T-helper 1 cell (primary cell): ENCODE measurements at places on chromosomes 7 and 10.
A peak's percentile ranks its signal among the peaks of the same experiment; 100 is the strongest.

DNA sequence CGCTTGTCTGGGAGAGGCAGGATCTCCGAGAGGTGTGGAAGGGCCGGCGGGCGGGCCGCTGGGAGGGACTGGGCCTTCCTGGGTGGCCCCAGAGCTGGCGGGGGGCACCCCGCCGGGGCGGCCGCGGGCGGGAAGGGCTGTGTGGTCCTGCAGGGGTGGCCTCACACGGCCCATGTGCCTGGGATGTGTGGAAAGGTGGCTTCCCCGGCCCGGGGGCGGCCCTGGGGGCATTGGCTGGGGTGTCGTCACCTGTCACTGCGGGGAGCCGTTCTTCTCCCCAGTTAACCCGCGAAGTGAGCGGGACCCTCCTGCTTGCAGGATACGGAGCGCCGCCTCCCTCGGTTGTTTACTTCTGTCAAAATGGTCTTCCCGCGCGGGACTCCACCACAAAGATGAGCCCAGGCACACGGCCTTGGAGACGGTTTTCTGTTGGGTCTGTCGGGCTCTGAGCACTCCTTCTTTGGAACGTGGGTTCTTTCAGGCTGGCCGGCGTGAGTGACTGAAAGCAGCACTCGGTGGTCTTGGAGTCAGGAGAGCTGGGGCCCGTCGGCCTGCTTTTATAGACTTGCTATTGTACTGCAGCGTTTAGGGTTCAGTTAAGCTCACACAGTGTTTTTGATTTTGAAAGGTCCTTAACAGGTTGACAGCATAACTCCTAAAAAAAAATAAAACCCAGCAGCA, 700 bp downstream of the SMC3 start:
- peak; percentile 46 for DNase-seq

DNA sequence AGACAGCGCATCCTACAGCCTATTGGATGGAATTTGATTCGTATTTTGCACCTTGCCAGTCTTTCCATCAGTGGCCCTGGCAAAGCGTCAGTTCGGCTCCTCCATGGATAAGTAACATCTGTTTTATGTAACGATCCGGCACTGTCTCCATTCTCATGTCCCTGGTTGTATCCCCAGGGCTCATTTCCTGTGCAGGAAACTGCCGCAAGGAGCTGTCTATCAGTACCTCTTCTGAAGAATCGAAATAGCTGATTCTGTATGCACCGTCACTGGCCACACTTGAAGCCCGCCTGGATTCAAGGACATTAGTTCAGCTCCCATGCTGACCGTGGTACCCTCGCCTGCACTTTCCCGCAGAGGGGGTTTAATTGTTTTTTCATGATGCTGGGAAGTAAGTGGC, 53.1 kb upstream of the NPS start:
- no peak for DNase-seq

DNA sequence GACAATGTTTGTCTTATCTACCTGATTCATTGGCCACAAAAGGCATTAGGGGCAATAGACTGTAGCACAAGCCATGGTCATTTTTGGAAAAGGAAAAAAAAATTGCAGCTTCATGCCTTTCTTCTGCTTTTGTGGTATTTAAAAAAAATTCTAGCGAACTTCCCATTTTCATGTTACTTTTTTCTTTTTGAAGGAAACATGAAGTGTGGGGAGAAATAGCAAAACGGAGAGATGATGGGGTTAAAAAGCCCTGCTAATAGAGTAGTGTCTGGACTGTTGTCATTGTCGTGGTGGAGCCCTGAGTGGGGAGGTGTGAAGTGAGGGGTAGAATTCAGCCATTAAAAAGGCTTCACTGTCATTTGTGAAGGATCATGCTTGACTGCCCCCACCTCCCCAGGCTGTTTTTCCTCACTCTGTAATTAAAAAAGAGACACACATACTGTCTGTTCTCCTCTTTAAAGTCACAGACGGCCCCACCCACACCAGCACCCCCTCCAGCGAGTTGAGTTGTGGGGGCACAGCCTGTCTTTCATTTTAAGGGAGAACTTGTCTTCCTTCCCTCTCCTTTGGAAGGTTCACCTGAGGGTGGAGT, 272.4 kb downstream of the CREB5 start:
- DNase-seq: no peak

DNA sequence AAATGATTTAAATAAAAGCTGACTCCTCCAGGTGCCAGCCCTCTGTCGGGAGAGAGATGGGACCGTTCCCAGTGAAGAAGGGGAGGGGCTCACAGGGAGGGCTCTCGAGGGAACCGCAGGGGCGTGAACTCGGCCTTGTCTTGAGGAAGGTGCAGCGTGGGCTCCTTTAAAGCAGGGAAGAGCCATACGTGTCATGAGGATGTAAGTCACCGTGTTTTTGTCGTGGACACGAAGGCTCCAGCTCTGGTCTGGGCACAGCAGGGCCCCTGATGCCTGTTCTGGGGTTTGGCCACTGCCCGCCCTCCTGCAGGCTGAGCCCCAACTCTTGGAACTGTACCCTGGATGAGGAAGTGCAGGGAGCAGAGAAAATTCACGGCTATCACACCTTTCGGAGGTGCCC, 45.0 kb downstream of the JAKMIP3 start:
- DNase-seq: no peak

DNA sequence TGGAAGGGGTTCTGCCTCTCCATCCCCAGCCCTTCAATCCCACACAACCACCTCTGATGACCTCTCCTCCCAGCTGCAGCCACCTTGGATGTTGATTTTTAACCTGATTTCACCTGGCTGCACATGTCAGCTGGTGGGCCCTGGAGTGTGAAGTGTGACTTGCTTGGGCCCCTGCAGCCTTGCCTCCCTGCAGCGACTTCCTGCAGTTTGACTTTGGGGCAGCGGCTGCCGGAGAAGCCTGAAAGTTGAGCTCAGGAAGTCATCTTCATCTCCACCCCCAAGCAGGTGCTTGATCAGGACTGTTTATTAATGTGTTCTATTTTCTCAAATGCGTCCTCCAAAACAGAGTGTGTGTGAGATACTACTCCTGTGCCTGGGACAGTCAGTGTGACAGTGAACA, 675.2 kb upstream of the GALNT17 start:
- DNase-seq: no peak

- DNase-seq: no peak
These were observed 61.9 kb downstream of the TES start for GRCh38 chr7:116271963-116272886.

DNA sequence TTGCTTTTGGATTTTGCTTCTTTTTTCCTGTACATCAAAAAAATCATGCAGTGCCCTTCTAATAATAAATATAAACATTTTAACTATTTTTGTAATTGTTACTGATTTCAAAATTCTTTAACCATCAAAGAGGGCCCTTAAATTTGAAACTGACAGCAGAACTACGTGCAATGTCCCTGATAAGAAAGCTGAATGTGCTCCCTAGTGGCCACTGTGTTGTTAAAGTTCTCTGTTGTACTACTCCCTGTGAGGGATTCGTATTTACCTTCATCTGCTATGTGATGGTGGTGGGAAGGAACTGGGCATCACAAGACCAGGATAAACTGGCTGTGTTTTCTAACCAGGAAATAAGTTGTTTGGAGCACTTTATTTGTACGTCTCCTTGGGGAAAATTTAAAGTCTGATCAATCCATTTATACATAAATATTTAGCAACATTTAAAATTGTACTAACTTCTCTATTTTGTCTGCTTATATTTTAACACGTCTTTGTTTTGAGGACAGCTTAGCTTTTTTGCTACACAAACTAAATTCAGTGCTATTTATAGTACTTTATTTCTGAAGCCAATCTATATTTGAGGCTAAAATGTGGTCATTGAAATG, 322.4 kb downstream of the HGF start:
- DNase-seq: no peak

- no peak for DNase-seq
These were observed 669.4 kb downstream of the NRG3 start for GRCh38 chr10:82544377-82544776.

GRCh38 chr7:27088002-27088922, 7.5 kb downstream of the HOXA1 start:
- DNase-seq: no peak

DNA sequence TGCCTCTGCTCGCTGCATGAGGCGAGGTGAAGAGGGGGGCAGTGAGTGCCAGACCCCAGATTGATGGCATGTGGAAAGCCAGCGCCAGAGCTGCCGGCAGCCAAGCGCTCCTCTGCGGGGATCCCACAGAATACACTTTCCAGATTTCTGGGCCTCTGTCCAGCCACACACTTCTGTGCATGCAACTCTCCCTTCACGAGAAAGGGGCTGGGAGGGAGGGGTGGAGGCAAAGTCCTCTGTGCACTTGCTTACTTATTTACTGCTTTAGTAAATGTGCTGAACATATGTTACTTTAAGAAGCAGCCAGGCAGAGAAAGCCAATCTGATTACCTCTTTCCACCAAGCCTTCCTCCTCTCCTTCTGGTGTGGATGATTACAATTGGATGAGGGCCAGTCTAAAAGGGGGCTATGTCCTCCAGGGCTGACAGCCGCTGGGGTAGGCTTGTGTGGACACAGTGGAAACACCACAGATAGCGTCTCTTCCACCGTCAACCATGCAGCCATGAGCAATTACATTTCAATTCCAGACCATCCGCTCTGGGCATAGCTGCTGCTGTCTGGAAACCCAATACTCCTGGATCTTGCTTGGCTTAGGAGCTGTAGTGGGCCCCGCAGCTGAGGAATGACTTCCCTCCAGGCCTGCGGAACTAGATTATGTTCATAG, 322.8 kb upstream of the ANKRD30A start:
- DNase-seq: no peak

- DNase-seq: no peak
These were observed 25.5 kb upstream of the RBM33 start for GRCh38 chr7:155618708-155619633.

GRCh38 chr7:93226310-93226709, at the start of gene HEPACAM2:
HEPACAM2 (minus strand) TSS chr7:93226469.
- DNase-seq: no peak

- DNase-seq: no peak
These were observed 48.6 kb downstream of the EXOC4 start for GRCh38 chr7:133301444-133301843.

- no peak for DNase-seq
These were observed 1.9 kb upstream of the TMEM106B start for GRCh38 chr7:12209221-12209620.

- DNase-seq: no peak
These were observed 52.2 kb downstream of the FZD1 start for GRCh38 chr7:91316426-91316825.

DNA sequence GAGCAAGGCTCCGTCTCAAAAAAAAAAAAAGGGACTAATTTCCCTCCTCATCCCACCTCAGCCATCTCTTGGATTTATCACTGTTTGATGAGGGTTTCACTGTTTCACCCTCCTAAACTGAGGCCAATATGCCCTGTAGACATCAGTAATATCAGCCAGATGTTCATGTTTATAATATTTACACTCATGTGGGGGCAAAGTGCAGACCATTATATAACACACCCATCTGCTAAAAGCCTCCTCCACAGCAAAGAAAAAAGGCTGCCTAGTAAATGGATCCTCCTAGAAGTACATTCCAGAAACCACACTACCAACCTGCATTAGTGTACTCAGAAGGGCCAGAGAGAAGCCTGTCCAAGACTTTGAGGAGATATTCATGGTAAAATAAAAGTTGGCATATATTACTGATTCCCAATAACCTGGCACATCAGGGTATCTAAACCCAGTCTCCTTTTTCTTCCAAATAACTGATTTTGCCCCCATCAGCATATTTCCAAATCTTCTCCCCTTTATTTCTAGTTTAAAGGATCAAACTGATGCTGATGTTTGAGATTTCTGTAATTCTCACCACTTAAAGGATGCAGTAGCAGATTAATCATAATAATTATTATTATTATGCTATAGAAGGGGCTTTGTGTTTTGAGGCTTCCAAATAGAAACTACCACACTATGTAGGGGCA, 55.1 kb downstream of the LGI1 start:
- no peak for DNase-seq

GRCh38 chr10:93063144-93063976, 2.8 kb downstream of the CYP26C1 start:
- no peak for DNase-seq

- DNase-seq: no peak
These were observed 15.3 kb downstream of the SH3PXD2A start for GRCh38 chr10:103839872-103840739.

- DNase-seq: no peak
These were observed 16.2 kb upstream of the BLNK start for GRCh38 chr10:96287392-96288105.

GRCh38 chr7:100378114-100378755, 4.9 kb downstream of the PILRA start:
- no peak for DNase-seq

DNA sequence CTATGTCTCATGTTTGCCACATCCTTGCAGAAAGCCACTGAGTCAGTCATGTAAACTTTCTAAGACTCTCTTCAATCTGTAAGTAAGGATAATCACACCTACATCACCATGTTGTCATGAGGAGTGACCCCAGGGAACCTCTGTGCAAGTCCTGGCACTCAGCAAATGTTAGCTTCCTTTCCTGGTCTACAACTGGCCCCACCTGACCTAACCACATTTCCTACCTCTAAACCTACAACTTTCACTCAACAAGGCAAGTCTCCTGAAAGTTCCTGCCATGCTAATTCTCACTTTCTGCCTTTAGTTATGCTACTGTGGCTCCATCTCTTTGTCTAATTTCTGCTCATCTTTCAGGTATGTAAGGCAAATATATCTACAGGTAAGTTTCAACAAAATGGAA, 72.3 kb upstream of the SEM1 start:
- DNase-seq: no peak

DNA sequence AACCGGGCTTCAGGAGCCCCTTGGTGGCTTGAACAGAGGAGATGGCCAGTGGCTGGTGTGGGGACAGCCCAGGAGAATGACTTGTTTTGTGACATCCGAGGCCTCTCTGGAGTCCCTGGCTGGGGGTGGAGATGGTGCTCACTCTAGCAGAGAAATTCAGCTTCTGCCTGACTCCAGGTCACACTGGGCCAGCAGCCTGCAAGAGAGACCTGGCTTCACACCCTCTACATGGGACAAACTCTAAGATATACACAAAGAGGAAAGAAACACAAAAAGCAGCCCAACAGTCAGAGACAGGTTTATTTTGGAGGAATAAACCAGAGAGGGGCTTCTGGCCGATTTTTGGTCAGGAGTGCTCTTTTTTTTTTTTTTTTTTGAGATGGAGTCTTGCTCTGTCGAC, 132.8 kb downstream of the ELFN1 start:
- no peak for DNase-seq

DNA sequence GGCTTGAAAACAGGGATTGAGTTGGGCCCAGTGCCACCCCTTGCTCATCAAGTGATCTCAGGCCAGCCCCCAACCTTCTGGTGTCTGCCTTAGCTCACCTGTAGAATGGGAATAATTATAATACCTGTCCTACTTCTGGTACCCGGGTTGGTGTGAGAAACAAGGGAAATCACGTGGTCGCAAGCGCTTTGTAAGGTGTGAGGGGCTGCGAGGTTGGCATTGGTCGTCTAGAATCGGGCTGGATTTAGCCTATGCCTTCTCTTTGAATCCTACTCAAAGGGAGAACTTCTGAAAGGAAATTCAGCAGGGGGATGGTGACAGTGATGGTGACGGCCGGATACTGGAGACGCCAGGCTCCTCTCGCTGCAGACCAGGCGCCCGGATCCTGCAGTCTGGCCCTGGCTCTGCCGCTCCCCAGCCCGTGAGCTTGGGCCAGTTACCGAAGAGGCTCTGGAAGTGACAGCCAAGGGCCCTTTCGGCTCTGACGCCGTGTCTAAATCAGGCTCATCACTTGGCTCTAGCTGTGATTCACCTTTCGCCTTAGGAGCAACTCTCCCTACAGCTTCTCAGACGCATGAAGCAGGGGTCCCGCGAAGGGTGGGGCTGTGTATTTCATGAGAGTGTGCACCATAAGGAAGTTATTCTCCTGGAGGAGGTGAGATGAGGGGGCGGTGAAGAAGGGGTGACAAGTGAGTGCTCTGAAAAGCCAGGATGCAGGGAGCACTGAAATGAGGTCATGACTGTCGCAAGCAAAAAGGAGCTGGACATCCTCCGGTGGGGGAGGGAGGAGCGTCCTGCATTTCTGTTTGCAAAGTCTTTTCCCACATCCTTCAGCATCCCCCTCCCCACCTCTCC, 4.0 kb upstream of the CREB5 start:
- no peak for DNase-seq
